CD4-positive, alpha-beta T cell (primary cell): ENCODE measurements at places on chromosomes 6 and 20.
A peak's percentile ranks its signal among the peaks of the same experiment; 100 is the strongest.

GRCh38 chr20:63765902-63766301, 26.3 kb downstream of the SLC2A4RG start:
- DNase-seq, result no peak

- DNase-seq, result no peak
These were observed 2.7 kb downstream of the AKAP12 start for GRCh38 chr6:151242420-151242861.

- DNase-seq, result peak; percentile 42
These were observed 13.2 kb upstream of the TFB1M start for GRCh38 chr6:155327326-155328073.

- no peak for DNase-seq
These were observed 10.8 kb upstream of the PBOV1 start for GRCh38 chr6:138229072-138229471.

- DNase-seq, result no peak
These were observed 15.2 kb upstream of the KCNK15 start for GRCh38 chr20:44730441-44730840.
